RPMI7951 (cell line): ENCODE measurements at places on chromosomes 3 and 15. TPM values are rescaled to one million over a fixed set of nuclear protein-coding genes. Genes with fewer than 3 reads are reported as not detected.
A peak's percentile ranks its signal among the peaks of the same experiment; 100 is the strongest.

The OR5AC2 gene
- not detected in 2 replicates for total RNA-seq

The CCR4 gene
- total RNA-seq: not detected in 2 replicates

The DGKG gene
- 15.3 and 17.3 TPM in 2 replicates for total RNA-seq

The CNTN3 gene
- not detected in 2 replicates for total RNA-seq

The CLDN18 gene
- not detected in 2 replicates for total RNA-seq

The CFAP100 gene
- total RNA-seq: not detected in 2 replicates

The GASK1A gene
- total RNA-seq: not detected in 2 replicates

DNA sequence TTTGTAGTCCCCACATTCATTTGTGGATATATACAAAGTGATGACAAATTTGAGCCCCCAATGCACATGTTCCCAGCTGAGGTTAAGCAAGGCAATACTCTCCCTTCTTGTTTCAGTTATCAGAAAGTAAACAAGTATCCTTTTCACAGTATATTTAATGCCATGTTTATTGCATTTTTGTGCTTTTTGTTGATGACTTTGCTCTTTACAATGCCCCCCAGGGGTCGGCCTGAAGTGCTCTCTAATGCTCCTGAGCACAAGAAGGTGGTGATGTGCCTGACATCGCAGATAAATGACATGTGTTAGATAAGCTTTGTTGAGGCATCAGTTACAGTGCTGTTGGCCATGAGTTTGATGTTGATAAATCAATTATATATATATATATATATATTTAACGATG lies 57.7 kb upstream of the THSD4 start:
- no peak for DNase-seq

DNA sequence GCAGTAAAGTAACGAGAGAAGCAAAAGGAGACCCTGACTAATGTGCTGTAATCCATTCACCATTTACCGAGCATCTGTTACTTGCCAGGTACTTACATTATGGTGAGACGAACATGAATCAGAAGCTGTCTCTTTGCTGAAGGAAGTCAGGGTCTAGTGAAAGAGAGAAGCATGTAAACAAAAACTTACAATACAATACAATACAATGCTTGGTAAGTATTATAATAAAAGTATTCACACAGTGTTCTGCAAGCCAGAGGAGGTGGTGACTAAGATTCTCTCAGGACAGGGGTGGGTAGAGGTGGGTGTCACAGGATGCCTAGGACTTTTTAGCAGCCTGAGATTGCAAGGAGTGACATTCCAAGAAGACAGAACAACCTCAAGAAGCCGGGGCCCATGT lies 50.2 kb upstream of the MGA start:
- no peak for DNase-seq

GRCh38 chr3:166367947-166368533 lies 530.8 kb upstream of the BCHE start:
- peak; percentile 19 for DNase-seq

DNA sequence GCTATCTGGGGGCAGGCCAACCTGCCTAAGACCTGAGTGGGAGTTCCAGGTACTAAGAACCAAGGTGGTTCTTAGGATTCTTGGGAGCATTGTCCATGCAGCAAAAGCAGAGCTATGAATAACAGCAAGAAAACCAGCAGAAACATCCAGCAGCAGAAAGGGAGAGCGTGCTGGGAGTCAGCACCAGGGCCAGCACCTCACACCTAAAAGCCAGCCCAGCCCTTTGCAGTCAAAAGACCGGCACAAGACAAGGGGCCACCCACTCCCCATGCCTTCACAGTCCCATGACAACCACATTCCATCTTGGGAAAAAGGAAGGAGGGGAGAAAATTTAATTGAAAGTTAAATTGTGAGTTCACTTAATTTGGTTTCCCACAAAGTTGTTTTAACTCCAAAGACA lies 364.9 kb downstream of the AGBL1 start:
- no peak for DNase-seq

GRCh38 chr3:106309274-106309673 lies 440.5 kb upstream of the CBLB start:
- no peak for DNase-seq

DNA sequence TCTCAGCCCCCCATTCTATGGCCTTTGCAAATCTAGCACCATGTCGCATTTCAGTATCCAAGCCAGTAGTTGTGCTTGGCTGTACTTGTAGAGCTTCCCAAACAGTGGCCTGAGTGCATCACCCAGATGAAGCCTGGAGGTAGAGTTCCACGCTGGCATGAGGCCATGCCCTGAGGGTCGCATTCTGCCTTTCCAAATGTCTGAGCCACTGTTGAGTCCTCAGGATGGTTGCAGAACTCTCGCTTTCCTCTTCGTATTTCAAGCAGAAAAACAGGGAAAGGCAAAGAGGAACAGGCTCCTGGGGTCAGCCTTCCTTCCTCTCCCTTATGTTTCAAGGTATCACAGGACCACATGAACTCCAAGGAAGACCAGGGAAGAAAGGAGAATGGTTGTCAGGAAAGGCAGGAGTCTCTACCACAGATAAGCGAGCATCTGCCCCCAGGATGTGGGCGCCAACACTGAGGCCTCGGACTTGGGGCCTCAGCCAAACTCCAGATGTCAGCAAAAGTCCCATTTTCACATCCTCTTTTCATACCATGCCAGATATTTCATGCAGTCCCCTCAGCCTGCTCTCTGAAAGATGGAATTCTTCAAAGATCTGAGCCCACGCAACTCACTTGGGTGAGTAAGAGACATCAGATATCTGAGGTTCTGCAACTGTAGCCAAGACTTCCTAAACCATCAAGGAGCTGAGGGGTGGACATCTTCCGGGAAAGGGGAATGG lies 19.4 kb upstream of the PRR20G start:
- DNase-seq: no peak

DNA sequence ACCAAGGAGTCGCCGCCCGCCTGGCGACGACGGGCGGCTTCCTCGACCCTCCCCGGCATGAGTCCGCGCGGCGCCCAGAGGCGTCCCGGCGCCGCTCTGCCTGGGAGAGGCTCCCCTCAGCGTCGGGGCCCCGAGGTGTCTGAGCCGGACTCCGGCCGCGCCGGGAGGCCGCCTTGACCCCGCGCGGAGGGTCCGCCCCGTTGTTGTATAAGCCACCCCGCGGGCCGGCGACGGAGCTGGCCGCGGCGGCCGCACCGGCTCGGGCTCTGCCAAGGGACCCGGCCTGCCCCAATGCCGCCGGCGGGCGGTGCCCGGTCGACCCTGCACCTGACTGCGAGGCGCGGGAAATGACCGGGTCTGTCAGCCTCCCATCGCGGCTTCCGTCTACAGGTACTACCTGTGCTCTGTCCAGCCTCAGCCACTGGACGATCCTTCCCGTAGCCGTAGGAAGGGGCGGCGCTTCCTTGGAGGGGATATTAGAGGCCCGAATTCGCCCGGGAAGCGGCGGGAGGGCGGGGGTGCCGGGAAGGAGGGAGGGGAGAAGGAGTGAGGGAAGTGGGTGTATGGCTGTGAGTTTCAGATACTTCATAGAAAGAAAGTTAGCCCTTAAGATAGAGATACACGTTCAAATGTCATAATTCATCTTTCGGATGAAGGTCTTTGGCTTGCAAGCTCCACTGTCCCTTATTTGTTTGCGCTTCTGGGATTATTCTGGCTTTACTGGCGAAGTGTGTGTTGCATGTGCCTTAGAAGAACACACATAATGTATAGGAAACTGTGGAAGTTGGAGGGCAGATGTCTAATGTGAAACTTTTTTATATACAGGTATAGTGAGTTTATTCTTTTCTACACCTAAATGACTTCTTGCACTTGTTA lies 620 bp downstream of the ABHD5 start:
- peak; percentile 53 for DNase-seq

DNA sequence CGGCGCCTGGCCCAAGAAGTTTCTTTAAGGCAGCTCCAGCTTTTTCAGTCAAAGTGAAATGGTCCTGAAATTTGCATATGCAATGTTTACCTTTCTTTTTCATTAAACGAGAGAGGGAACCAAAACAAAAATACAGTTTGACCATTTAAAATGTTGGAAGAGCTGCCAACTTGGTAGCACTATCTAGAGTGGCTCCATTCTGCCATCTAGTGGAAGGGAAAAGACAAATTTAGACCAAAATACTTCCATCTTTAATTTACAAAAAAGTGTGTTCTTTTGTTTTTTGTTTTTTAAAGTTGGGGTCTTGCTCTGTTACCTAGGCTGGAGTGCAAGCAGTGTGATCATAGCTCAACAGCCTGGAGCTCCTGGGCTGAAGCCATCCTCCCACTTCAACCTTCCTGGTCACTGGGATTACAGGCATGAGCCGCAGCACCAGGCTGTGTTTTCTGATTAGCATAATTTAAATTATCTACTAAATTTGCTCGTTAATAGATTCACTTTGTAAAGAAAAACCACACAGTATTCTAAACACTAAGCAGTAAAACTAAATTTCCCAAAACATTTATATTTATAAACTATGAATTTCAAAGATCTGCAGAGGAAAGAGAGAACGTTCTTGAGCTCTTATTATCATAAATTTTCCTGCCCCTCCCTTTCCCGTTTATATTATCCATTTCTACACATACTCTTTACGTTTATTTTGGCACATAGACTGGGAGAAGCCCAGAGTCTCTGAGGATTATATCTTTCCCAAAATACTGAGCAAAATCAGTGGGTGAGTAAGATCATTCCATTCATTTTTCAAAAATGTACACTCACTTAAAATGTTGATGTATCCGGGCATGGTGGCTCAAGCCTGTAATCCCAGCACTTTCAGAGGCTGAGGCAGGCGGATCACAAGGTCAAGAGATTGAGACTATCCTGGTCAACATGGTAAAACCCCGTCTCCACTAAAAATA lies 15.4 kb upstream of the RFC4 start:
- DNase-seq: peak; percentile 60

DNA sequence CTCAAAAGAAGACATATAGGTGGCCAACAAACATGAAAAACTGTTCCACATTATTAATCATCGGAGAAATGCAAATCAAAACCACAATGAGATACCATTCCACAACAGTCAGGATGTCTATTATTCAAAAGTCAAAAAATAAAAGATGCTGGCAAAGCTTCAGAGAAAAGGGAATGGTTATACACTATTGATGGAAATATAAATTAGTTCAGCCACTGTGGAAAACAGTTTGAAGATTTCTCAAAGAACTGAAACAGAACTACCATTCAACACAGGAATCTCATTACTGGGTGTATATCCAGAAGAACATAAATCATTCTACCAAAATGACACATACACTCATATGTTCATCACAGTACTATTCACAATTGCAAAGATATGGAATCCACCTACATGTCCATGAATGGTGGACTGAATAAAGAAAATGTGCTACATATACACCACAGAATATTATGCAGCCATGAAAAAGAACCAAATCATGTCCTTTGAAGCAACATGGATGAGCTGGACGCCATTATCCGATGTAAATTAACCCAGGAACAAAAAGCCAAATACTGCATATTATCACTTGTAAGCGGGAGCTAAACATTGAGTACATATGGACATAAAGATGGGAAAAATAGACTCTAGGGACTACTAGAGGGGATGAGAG lies 32.7 kb upstream of the DGKG start:
- DNase-seq: no peak
